ENCODE measurements at places on chromosomes 5 and 9.

DNA sequence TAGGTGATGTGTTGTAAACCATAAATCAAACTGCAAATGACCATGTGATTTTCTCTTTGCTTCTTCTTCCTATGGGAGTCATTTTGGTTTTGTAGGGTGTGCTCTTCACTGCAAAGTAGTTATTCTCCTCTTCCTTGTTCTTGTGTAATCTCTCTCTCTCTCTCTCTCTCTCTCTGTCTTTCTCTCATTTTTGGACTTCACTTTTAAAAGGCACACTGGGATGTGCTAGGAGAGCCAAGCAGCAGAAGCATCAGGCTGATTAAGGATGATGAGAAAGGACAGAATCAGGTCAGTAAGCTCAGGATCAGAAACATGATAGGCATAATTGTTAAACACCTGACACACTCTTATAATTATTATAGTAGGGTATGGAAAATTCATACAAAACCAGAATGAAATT, 505.3 kb upstream of the ZNF608 start:
- no peak for DNase-seq

DNA sequence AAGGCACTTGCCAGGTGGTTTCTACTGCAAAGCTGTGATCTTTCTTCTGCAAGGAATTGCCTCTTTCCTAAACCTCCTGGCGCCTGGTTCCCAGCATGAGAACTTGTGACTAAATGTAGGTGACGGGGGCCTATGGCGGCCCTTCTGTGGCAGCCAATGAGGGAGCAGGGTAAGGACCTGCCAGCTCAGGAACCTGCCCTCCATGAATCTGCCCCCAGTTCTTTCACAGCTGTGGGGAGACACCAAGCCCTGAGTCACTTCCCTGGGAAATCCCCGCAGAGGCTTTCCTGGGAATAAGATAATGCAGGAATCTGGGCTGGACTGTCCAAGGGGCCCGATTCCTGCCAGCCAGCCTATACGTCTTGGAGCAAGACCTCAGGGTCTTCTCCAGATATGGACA, 56.7 kb upstream of the CTNNA1 start:
- peak; percentile 66 for DNase-seq

DNA sequence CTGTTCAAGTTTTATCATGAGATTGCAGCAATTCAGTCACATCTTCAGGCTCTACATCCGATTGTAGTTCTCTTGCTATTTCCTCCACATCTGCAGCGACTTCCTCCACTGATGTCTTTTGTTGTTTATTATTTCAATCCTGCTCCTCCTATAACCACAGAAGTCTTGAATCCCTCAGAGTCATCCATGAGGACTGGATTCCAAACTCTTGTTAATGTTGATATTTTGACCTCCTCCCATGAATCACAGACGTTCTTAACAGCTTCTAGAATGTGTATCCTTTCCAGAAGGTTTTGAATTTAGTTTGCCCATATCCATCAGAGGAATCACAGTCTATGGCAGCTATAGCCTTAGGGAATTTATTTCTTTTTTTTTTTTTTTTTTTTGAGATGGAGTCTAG, 3.6 kb downstream of the FBXO38 start:
- DNase-seq, result no peak

GRCh38 chr5:175195698-175196656, 248.0 kb downstream of the DRD1 start:
- DNase-seq, result no peak

GRCh38 chr5:150052956-150053712, 33.2 kb downstream of the CSF1R start:
- peak; percentile 77 for DNase-seq

GRCh38 chr5:170886210-170886894, 24.5 kb downstream of the RANBP17 start:
- DNase-seq, result no peak

- no peak for DNase-seq
These were observed 26.2 kb downstream of the LHX3 start for GRCh38 chr9:136178773-136179075.

DNA sequence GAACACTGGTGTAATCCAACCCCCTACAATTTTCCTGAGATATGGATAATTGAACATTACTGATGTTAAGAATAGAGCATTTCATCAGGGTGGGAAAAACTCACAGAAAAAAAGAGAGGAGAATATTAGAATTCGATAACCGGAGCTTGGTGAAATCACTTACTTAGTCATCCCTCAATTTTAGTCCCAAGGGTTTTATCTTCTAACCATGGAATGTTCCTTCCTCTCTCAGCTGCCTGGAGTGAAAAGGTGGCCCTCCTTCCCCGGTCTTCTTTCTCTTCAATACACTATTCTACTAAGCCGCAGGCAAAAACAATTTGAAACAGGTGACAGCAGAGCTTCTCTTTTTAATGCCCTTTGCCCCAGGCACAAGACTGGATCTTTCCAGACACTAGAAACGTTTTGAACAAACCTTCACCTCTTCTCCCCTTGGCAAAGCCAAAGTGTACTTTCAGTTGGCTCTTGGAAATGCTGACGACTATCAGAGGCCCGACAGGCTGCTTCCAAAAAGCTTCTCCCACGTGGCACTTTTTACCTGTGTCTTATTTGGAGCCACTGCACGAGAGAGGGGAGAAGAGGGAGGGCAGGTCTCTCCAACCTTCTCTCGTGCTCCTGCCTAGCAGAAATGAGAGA, 543.9 kb downstream of the TLE1 start:
- DNase-seq, result no peak

GRCh38 chr9:8648271-8648845, 848.8 kb upstream of the DMAC1 start:
- DNase-seq, result no peak

DNA sequence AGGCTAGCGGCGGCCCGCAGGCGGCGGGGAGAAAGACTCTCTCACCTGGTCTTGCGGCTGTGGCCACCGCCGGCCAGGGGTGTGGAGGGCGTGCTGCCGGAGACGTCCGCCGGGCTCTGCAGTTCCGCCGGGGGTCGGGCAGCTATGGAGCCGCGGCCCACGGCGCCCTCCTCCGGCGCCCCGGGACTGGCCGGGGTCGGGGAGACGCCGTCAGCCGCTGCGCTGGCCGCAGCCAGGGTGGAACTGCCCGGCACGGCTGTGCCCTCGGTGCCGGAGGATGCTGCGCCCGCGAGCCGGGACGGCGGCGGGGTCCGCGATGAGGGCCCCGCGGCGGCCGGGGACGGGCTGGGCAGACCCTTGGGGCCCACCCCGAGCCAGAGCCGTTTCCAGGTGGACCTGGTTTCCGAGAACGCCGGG, 253 bp downstream of the SLC12A2 start:
- DNase-seq, result peak; percentile 50

GRCh38 chr5:124675931-124676846, 70.2 kb downstream of the ZNF608 start:
- no peak for DNase-seq

GRCh38 chr5:57172466-57173318, 1.2 kb upstream of the GPBP1 start:
- DNase-seq, result no peak

DNA sequence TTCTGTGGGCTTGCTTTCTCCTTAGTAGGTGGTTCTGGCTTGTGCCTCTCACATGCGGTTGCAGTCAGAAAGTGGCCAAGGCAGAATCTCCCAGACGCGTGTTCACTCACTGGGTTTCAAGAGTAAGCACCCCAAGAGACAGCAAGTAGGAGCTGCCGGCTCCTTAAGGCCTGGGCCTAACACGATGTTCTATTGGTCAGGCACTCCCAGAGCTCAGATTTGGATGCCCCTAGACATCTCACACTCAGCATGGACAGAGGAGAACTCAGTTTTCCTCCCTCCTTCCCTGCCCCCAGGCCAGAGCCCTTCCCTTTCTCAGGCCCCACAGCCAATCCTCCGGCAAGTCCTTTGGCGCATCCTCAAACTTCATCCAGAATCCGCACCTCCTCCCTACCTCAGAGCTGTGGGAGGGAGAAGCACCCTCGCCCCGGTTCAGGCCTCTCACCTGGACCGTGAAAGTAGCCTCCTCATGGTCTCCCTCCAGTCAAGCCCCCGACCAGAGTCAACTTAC, 6.5 kb upstream of the CARD19 start:
- no peak for DNase-seq

DNA sequence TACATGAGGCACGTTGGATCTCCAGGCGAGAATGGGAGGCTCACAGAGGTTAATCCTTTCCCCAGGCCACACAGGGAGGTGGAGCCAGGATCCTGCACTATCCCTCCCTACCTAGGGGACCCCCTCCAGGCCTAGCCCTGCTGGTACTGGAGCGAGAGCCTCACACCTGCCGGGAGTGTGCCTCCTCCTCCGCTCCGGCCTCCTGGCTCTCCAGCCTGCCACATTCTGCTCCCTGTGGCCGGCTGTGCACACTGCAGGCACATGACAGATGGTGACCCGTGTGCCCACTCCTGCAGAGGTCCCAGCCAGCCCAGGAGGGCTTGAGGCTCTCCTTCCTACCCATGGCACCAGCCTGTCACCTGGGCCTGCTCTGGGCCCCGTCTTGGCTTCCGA, 93.4 kb downstream of the RXRA start:
- no peak for DNase-seq

GRCh38 chr5:59416026-59416425, 477.5 kb downstream of the PDE4D start:
- DNase-seq, result no peak

DNA sequence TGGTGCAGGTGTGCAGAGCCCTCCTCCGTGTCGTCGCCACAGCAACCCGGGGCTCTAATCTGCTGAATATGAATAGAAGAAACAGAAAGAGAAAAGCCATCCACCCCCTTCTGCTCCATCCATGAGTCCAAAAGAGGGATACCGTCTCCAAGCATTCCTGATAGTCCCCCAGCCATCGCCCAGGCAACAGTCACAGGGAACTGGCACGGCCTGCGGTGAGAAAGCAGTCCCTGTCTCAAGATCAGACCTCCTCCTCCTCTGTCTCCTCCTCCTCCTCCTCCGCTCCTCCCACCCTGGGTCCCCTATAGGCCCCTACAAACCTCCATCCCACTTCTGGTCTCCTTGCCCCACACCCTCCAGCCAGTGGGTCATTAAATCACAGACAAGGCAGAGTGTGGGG, 308.1 kb upstream of the MPDZ start:
- DNase-seq, result no peak

DNA sequence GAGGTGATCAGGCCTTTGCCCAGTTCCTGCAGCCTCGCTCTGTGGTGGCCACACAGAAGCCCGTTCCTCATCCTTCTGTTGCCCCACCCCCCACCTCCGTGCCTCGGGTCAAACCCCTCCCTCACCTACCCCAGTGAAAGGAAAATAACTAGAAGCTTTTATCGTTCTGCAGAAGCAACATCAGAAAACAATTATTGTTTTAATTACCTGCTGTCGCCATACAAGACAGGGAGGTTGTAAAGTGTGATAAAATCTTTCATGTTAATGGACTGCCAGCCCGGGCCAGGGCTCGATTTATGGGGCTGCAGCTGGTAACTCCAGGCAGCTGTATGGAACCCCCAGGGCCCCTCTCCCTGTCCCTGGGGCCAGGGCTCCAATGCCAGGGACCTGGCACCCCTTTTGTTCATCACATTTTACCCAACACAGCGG, 20.6 kb downstream of the UNC5A start:
- no peak for DNase-seq

DNA sequence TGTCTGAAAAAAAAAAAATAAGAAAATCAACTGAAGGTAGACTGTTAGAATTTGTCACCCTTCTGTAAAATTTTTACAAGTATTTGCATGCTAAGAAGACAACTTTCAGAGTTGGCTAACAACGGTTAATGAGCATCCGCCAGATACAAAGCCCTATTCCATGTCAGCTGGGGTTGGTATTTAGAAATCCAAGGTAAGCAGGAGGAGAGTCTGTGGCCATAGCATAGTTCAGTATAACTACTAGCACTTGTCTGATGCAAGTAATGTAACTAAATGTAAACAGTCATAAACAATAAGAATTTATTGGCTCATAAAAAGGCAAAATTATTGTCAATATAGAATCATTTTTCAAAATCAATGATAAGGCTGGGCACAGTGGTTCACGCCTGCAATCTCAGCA, 45.7 kb upstream of the KDM4C start:
- no peak for DNase-seq

DNA sequence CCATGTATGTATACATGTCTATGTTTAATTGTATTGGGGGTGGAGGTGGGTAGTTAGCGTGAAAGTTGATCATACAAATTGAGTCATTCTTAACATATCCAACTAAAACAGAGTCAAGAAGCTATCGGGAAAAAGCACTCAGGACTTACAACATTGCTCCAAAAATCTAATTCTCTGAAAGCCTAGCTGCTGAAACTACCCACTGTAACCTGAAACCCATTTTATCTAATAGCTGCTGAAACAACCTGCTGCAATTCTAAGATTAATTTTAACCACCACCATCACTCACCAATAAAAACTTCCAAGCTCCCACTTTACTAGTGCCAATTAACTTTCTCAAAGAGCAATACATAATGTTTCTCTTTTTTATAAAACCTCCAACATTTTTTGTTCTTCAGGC, 32.2 kb downstream of the KCNV2 start:
- no peak for DNase-seq

DNA sequence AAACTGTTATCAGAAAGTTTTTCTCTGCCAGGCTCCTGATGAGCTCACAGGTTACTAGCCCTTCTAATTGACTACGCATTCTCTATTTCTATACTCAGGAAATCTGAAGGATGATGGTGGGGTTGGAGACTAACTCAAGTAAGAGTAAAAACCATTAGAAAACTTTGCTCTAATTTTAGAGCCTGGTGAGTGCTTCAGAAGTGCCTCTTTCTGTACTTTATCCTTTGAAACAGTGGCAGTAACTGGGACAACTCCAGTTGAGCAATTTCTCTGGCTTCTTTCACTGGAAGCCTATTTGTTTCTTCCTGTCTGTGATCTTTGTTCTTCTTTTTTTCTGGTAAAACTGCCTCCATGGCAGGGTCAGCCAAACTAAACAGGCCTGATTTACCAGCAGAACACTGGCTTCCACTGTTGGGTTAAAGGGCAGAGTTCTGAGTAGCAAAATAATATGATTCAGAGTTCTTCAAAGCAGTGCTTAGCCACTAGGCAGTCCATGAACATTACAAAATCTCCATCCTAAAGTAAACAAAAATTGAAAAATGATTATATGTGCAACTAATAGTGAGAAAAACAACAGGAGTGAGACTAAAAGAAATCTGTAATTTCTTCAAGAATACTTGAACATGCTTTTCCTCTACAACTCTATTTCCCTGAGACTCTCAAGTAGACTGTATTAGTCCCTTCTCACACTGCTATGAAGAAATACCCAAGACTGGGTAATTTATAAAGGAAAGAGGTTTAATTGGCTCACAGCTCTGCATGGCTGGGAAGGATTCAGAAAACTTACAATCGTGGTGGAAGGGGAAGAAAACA, 79.8 kb downstream of the MROH2B start:
- DNase-seq, result no peak

GRCh38 chr5:175388531-175388930, 55.5 kb downstream of the DRD1 start:
- no peak for DNase-seq

GRCh38 chr9:121357011-121357410, 13.0 kb downstream of the STOM start:
- no peak for DNase-seq

DNA sequence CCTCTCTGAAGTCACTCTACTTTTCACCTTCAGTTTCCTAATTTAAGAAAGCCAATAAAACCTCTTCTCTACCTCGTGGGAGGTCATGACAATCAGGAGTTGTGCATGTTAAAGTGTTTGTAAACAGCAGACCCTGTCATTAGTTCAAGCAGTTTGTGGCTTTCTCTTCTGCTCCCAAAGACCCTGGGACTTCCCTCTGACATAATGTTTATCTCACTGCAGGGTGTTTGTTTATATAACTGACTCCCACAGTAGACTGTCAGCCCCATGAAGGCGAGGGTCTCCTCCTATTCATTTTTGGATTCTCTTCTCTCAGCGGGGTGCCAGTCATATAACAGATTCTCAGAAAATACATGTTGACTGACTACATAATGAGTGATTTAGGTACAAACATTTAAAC, 360.0 kb upstream of the ZNF462 start:
- no peak for DNase-seq

- DNase-seq, result no peak
These were observed 47.0 kb downstream of the EPB41L4B start for GRCh38 chr9:109273869-109274268.

Measured in kidney capillary endothelial cell (primary cell).